ENCODE measurements at places on chromosomes 1 and 21.
A peak's percentile ranks its signal among the peaks of the same experiment; 100 is the strongest.

GRCh38 chr1:182227864-182228547 lies 163.6 kb downstream of the GLUL start:
- no peak for DNase-seq

DNA sequence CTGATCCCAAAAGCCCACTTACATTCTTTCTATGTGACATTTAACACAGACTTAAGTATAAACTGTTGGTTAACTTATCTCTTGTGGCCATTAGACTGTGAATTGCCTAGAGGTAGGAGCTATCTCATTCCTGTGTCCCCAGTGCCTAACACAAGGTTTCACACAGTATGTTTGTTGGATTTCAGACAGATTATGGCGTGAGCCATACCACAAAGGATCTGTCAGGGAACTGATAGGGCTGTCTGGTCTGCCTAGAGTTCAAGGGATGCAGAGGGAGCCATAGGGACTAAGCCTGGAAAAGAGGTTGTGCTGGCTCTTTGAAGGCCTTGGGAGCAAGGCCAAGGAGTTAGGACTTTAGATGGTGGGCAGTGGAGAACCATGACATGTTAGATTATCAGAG lies 40.0 kb downstream of the MEF2D start:
- peak; percentile 95 for DNase-seq

DNA sequence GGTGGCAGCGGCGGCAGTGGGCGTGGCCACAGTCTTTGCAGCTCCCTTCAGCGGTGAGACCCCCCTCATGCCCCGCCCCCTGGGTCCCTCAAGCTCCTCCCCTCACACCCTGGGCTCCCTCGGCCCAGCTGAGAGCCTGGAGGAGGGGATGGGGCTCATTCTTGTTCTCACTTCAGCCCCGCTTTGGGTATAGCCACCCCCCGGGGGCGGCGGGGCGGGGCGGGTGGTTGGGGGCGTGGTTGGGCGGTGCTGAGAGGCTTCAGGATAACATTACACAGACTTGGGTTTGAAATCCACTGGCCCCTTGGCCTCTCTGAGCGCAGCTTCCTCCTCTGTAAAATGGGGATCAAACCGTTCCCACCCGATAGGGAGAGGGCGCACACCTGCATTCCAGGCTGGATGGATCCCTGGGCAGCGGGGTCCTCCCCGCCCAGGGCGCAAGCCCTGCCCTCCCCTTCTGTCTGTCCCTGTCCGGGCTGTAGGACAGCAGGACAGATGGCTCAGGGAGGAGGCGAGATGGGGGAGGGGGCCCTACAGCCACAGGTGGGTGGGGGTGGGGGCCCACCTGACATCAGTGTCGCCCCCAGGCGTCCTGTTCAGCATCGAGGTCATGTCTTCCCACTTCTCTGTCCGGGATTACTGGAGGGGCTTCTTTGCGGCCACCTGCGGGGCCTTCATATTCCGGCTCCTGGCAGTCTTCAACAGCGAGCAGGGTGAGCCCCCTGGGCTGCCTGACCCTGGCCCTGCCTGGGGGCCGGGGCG lies 5.1 kb downstream of the CLCNKA start:
- DNase-seq = no peak

GRCh38 chr1:70247122-70247521 lies 25.9 kb downstream of the SRSF11 start:
- DNase-seq = no peak

- DNase-seq = peak; percentile 49
Observed at GRCh38 chr1:182200025-182200812, 138.7 kb upstream of the ZNF648 start.

GRCh38 chr1:201916649-201917249 lies 28.1 kb downstream of the SHISA4 start:
- DNase-seq = peak; percentile 36

- peak; percentile 14 for DNase-seq
Observed at GRCh38 chr1:85464497-85465098, 361 bp downstream of the DDAH1 start.

DNA sequence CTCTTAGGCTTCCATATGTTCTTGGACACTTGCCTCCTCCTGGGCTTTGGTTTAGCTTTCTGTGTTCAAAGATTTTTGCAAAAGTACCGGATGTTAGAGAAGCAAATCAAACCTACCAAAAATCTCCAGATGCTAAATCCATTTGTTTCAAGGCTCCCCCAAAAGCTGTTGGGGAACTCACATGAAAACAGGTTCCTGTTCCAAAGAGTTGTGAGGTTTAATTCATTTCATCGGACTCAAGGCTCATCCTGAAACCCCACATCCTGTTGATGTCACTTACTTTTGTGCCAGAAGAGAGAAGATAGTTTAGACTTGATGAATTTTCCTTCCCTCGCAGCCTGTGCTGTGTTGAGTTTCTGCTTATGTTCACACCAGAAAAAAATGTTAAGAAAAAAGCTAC lies 41.7 kb upstream of the RXRG start:
- DNase-seq = no peak

- DNase-seq = no peak
Observed at GRCh38 chr21:41059871-41060270, 108.1 kb upstream of the BACE2 start.

DNA sequence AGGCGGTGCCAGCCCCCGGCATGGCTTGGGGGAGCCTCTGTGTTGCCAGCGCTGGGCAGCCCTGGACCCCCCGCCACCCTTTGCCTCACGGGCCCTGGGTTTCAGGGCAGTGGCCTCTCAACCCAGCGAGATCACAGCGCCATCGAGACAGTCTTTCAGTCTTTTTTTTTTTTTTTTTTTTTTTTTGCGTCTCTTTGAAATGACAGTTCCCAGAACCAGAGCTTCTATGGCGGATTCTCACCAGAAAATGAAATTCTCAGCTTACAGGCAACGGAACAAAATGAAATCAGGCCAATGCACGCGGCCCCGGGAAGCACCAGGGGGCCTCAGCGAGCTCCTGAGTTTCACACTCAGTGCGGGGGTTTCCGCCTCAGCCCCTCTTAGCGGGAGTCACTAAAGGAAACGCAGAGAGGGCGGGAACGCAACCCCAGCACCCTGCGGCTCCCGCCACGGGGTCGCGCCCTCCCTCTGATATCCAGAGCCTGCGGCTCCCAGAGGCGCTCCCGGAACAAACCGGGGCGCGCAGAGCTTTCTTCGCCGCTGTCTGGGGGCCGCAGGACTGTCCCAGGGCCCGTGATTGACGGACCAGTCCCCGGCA lies 8.0 kb upstream of the COL6A1 start:
- DNase-seq = peak; percentile 28

- no peak for DNase-seq
Observed at GRCh38 chr1:44240802-44241671, 27.8 kb downstream of the DMAP1 start.

DNA sequence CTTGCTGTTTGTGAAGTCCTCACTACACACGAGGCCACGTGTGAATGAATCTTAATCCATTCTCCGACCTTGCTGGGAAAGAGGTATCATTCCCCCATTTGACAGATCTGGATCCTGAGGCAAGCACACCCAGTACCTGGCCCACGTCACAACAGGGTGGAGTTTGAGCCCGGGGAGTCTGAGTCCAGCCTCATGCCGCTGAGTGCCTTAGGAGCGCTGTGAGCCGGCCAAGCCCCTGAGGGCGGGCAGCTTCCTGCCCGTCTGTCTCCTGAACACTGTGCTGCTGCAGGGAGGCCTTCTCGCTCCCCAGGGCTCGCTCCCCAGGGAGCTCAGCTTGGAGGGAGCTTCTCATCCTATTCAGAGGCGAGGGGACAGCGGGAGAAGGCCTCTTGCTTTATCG lies 29.7 kb downstream of the SLC45A1 start:
- DNase-seq = no peak

- DNase-seq = no peak
Observed at GRCh38 chr21:44630440-44630839, 3.5 kb downstream of the KRTAP10-9 start.

DNA sequence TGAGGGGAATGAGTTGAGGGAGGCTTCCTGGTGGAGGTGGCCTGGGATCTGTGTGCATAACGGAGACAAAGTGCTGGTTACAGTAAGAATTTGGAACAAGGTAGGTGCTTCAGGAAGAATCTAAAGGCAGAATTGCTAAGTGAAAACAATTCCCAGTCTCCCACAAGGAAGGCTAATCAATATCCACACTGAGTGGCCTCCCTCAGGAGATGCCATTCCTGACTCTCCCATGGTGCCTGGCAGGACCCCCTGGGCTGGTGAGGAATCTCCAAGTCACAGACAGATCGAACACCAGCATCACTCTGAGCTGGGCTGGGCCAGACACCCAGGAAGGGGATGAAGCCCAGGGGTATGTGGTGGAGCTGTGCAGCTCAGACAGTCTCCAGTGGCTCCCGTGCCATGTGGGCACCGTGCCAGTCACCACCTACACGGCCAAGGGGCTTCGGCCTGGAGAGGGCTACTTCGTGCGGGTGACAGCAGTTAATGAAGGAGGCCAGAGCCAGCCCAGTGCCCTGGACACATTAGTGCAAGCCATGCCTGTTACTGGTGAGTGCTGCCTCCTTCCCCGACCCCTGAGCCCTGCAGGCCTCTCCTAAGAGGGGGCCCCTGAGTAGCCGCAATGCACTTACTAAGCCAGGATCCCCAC lies 30.7 kb downstream of the IGFN1 start:
- no peak for DNase-seq

DNA sequence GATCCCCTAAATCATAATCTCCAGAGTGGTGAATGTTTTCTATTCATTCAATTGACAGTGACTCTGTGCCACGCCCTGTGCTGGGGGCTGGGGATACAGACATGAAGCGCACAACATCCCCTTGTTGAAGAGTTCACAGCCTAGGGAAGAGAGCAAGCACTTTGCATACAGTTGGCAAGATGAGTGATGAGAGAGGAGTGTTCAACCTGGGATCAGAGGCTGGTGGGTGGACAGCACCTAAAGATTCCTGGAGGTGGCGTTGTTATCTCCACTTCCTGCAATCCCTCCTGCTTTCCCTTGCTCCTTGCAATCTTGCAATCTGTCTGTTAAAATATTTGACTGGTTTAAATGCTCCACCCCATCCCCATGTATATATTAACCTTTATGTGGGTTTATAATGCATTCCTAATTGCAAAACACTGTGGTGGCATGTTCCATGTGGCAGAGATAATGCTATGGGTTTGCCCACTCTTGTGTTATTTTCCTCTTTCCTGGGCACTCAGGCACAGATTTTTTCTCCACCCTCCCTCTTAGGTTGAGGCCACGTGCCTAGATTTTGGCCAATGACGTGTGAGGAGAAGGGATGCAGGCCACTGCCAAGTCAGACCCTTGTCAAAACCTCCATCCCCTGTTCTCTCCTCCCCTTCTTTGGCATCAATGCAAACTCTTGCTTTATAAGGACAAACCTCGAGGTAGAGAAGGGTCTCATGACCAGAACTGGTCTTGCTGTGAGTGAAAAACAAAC lies 36.2 kb upstream of the GADD45A start:
- DNase-seq = no peak

GRCh38 chr1:23759277-23759676 lies 16.0 kb downstream of the ELOA start:
- DNase-seq = no peak

GRCh38 chr1:102853136-102853535 lies 255.2 kb downstream of the COL11A1 start:
- no peak for DNase-seq

DNA sequence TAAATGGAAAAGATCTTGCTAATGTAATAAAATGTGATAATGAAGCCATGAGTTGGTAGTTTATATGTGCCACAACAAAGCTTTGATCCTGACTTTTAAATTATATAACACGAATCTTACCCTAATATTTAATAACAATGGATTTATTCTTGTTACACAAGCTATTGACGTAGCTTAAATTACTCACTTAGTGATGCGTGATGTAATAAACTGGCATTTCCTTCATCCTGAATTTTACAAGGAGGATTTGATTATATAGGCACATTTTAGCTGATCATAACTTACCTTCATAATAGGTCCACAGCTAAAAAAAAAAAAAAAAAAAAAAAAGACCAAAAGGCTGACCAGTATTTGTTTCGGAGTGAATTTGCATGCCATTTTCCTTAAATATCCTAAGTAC lies 76.2 kb upstream of the IVNS1ABP start:
- no peak for DNase-seq

All from hematopoietic multipotent progenitor cell treated with erythropoietin and hydrocortisone succinate and interleukin-3 and kit ligand, for 8 days (in vitro differentiated cells).